Urothelium cell line (cell line): ENCODE measurements at places on chromosomes 11 and 22.

- DNase-seq: peak; percentile 30
Measured at GRCh38 chr11:106331176-106331575, 253.7 kb downstream of the AASDHPPT start.

- peak; percentile 79 for DNase-seq
Measured at GRCh38 chr11:86743223-86744118, 56.9 kb upstream of the PRSS23 start.

- DNase-seq: no peak
Measured at GRCh38 chr11:22785251-22785650, 44.4 kb downstream of the SVIP start.

DNA sequence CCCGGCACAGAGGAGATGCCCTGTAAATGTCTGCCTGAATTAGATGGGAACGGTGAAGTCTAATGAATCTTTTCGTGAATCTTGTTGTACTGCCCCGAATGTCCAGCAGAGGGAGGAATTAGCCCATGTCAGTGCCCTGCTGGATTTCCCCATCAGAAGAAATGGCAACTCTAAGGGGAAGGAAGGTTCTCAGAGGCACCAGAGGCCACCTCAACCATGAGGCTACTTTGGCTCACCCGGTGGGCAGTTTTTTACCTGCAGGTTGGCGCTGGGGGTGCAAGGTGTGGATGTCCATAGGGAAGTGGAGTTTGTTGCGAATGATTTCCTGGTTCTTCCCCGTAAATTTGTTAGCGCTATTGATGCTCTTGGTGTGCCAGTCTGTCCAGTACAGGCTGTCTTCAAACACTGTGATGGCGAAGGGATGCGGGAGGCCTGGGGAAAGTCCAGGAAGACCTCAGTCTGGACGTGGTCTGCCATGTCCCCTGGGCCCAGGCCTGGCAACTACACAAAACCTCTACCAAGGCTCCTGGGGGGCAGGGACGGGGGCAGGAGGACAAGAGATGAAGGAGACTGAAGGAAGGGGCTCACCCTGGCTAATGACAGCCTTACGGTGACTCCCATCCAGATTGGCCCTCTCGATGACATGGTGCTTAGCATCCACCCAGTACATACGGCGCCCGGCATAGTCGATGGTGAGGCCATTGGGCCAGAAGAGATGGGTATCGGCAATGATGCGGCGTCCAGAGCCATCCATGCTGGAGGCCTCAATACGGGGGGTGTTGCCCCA, 28.5 kb downstream of the LRP4 start:
- DNase-seq: peak; percentile 70

DNA sequence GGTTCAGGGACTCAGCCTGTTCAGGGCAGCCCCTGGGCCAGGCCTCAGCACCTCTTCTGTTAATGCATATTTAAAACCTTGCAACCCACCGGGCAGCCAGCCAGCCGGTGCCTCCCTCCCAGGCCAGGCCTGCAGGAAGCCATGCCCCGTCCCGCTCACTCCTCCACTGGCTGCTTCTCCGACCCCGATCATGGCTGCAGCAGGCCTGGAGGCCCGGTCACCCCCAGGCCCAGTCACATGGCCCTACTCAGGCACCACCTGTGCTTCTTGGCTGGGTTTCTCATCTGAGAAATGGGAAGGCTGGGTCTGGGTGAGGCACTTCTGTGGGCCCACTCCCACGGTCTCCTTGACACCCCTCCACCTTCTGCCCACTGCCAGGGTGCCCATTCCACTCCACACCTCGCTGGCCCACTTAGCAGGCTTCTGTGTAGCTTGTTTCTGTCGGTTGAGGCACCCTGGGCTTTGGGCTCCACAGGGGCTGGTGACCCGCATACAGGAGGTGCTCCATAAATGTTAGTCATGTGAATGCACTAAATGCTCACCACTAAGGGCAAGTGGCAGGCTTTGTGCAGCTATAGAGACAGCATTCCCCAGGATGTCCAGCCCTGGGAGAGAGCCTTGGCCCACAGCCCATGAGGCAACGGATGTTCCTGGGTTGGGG, 11.4 kb downstream of the RTN4R start:
- DNase-seq: no peak

- DNase-seq: no peak
Measured at GRCh38 chr22:19180234-19180633, 1.7 kb upstream of the SLC25A1 start.

DNA sequence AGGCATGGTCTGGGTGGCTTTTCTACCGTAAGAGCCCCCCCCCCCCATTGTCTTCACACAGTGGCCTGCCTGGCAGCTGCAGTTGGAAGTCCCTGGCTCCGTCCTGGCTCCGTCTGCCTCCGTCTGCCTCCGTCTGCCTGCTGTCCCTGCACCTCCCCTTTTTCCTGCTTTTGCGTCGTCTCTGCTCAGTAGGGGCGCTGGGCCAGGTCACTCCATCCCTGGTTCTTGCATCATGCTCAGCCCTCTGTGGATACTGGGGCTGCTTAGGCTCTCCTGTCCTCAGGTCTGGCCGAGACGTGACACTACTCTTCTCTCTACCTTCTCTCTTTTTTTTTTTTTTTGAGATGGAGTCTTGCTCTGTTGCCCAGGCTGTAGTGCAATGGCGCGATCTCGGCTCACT, 27.8 kb downstream of the AP2A2 start:
- DNase-seq: no peak

GRCh38 chr11:114614127-114614720, 18.6 kb upstream of the NXPE4 start:
- DNase-seq: no peak

DNA sequence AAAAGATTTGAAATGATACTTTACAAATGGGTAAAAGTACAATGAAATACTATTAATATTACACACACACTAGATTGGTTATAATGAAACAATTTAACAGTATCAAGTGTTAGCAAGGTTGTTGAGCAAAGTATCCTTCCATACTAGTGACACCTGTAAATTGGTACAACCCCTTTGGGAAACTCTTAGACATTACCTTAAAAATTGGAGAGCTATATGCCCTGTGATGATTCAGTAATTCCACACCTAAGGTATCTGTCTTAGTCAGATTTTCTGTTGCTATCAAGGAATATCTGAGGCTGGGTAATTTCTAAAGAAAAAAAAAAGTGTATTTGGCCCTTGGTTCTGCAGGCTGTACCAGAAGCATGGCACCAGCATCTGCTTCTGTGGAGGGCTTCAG, 7.4 kb upstream of the GDPD4 start:
- no peak for DNase-seq

DNA sequence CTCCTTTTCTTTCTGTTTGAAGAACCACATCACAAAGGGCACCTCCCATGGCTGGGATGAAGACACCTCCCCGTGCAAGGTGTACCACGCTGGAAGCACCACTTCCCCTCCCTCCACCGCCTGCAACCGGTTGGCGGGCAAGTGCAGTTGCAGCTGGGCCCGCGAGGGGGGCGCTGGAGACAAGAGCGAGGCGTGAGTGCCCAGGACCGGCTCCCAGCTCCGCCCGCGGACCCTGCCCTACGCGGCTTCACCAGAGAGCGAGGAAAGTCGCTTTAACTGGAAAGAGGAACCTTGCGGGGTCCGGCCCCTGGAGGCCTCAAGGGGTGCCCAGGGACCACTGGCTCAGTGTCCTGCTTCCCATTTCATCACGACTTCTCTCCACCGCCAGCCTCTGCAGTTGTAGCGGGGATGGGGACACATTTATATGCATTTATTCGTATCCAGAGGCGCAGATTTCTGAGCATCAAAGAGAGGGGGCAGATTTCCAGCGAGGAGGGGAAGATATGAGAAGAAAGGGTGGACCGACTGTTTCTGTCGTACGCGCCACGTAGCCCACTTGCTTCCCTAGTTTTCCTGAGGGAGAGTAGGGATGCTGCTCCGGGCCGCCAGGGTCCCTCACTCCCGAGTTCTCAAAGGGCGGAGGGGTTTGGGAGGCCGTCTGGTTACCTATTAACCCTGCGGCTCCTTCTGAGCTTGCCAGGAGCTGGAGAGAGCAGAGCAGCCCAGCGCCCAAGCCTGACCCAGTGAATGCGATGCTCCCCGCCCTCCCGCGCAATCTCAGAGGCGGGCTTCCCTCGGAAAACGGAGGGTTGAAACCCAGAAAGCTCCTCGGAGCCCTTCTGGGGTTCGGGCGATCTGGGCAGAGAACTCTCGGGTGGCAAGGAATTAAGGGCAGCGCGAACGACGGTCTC, 3.5 kb downstream of the ESAM start:
- no peak for DNase-seq

GRCh38 chr11:64068705-64069400, 33.1 kb downstream of the FLRT1 start:
- DNase-seq: no peak

DNA sequence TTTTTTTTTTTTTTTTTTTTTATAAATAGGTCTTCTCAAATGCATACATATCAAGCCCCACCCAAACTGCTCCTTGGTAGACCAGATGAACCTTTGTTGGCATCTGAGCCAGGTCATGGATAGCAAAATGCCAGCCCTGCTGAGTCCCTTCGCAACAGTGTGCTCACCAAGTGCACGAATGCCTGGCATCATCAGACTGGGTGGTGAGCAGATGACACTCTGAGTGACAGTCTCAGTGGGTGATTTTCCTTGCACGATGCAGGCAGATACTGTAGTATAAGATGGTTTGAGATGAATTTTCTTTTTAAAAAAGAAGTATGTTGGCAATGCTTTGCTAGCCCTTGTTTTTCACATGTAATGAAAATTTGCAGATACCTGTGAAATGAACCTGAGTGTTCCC, 74.0 kb downstream of the RCN1 start:
- no peak for DNase-seq

- no peak for DNase-seq
Measured at GRCh38 chr11:12276831-12277475, 100.4 kb upstream of the PARVA start.

- DNase-seq: peak; percentile 59
Measured at GRCh38 chr11:36564376-36565030, 3.3 kb upstream of the RAG1 start.

GRCh38 chr22:42661985-42662831, 13.0 kb upstream of the CYB5R3 start:
- DNase-seq: peak; percentile 88
